ENCODE measurements at places on chromosomes 12 and 14.

- DNase-seq: no peak
Measured at GRCh38 chr12:171743-172676, 41.9 kb downstream of the SLC6A12 start.

DNA sequence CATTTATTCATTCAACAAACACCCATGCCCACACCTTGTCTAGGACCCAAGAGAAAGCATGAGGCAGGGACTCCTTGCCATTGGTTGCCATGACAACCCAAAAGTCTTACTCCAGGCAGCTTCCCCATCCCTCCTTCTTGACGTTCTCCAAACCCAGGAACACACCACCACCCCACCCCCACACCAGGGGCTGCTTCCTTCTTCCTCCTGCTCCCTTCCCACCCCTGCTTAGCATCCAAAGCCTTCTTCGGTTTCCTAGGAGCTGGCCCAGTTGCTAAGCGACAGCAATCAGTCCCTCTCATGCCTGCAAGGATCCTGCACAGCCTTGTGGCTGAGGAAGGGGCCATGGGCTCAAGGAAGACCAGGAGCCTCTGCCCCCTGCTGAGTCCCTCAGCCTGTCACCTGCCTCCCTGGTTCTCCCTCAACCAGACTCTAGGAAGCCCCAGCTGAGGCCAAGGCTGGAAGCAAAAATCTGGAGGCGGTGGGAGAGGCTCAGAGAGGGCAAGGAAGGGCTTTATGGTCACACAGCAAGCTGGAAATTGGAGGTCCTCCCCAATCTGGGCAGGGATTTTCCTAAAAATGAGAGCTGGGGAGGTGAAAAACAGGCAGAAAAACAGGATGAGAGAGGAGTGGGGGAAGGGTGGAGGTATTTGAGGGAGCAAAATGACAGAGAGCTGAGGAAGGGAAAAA, 15.4 kb downstream of the RASAL1 start:
- no peak for DNase-seq

DNA sequence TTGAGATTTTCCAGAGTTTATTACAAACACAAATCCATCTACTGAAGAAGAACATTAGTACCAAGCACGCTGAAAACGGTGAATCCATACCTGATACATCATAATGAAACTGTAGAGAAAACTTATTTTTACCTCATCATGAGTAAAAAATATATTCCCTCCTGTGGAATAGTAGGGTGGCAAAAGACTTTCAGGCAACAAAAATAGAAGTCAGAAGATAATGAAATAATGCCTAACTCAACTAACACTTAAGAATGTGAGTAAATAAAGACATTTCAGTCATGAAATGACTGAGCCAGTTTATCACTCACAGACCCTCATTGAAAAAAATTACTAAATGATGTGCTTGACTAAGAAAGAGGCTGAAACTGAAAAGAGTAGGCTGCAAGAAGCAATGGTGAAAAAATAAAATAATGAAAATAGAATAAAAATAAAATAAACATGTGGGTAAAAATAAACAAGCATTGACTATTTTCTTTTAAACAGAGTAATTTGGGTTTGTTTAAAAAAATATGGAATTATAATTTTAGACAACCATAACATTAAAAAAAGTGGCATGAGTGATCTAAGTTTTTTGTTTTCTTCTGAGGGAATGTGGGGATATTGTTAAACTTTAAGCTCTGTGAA, 148.6 kb downstream of the ASCL1 start:
- no peak for DNase-seq

DNA sequence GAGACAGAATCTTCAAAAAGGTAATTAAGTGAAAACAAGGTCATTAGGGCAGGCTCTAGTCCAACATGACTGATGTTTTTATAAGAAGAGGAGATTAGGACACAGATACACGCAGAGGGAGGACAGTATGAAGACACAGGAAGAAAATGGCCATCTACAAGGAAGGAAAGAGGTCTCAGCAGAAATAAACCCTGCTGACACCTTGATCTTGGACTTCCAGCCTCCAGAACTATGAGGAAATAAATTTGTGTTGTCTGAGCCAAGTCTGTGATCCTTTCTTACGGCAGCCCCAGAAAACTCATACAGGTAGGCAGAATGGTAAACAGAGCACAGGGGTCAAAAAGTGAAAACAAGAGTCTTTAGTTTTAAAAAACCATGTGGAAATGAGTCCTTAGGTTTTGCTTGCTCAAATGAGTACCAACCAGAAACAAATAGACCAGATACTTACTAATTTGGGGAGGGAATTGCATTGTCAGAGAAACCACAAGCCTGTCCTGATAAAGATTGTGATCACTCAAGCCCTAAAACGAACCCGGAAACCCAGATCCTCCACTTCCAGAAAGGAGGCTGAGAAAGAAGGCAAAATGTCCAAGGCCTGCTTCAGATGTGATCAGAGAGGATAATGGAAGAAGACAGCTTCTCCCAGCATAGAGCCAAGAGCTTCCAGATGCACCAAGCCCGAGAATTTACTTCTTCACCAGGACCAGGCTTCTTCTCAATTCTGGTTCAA, 93.9 kb downstream of the DUSP6 start:
- no peak for DNase-seq

- DNase-seq: no peak
Measured at GRCh38 chr14:50334211-50334610, 22.1 kb downstream of the DMAC2L start.

GRCh38 chr14:68968721-68969120, 10.4 kb downstream of the ACTN1 start:
- DNase-seq: no peak

DNA sequence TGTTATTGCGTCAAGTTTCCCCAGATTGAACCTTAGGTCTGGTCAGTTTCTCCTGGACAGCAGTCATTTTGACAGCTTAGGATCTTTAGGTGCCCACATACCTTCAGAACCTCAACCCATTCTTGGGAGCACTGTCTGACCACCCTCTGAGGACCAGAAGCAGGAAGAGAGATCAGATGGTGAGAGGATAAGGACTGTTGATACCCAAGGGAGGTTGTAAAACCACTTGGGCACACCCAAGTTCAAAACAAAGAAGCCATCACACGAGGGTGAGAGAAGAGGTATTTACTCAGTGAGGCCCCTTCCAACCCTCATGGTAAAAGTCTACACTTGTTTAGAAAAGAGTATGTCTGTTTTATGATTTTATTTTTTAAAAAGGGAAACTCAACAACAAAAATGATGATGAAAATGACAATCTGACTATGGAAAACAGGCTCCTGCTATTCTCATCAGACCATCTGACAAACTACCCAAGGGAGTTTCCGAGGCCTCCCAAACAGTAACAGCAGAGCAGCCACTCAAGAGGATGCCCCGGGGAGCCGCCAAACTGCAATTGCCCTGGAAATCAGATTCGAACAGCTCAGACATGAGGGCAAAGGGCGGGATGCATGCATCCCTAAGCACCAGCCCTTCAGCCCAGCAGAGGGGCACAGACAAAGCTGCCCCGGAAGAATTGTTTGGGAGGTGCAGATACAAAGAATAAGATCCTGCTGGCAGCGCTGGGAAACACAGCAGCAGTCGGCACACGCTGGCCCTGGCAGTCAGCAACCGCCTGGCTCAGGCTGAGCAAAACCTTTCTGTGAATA, 162.6 kb upstream of the PLEKHG7 start:
- no peak for DNase-seq
